CD4-positive, alpha-beta T cell treated with Interleukin-15 for 1 hour (primary cell): ENCODE measurements at places on chromosomes 1 and 21.

DNA sequence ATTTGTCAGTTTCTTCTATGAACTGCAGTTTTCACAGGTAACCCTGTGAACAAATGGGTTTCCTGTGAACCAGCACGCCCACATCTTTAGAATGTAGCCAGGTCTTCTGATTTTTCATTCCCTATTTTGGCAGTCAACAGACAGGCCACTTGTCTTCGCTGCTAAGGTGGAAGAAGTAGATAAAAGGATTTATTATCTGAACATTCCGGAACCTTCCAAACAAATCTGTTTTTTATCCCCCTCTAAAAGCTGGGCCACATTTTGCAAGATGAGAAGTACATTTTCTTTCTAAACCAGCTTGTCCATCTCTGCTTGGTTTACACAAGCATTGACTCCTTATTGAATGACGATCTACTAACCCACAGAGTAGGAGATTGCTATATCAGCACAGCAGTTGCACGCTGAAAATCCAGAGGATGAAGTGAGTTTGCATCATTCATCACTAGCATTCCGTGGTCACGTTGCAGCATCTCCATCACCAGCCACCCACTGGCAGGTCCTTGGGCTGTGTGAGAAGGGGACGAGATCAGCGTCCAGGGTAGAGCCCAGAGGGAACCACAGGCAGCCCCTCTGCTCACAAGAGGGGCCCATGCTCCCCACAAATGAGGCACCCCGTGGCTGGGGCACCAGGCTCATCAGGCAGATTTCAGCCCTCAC lies 83.5 kb downstream of the TOMM20 start:
- DNase-seq, result no peak

GRCh38 chr1:185426848-185427247 lies 109.8 kb upstream of the IVNS1ABP start:
- DNase-seq, result no peak

- peak; percentile 71 for DNase-seq
Measured at GRCh38 chr1:165871311-165872067, 44.1 kb downstream of the UCK2 start.

DNA sequence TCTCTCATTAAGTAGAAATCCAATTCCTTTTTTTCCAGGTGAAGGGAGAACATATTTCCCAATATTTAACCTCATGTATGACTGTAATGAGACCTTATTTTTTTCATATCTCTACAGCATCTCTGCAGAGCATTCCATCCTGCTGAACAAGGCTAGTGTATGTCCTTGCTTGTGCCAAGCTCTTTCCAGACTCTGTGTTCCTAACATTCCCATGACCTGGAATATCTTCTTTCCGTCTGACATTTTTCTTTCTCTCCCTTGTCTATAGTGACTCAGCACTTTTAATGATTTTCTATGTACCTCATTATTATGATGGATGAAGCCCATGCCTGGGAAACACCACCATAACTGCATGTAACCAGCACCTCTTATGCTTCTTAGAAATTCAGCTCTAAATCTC lies 278.3 kb upstream of the NRIP1 start:
- no peak for DNase-seq

DNA sequence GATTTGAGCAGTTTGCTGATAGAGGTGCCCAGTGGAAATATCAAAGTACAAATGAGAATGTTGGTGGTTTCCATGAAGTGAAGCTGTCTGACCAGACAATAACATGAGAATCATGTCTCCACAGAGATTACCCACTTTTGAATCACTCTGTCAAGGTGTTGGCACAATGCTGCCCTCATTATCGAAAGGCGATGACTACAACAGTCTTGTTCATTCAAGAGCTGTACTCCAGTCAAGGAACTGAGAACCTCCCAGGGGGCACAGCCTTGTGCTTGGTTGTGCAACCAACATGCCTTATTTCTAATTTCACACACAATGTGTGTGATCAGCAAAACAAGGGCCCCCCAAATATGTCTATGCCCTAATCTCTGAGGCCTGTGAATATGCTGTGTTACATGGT lies 35.7 kb downstream of the ETS2 start:
- no peak for DNase-seq

GRCh38 chr1:115062542-115063004 lies 26.7 kb downstream of the TSPAN2 start:
- DNase-seq, result peak; percentile 95

- no peak for DNase-seq
Measured at GRCh38 chr1:214449371-214449770, 102.0 kb downstream of the PTPN14 start.

DNA sequence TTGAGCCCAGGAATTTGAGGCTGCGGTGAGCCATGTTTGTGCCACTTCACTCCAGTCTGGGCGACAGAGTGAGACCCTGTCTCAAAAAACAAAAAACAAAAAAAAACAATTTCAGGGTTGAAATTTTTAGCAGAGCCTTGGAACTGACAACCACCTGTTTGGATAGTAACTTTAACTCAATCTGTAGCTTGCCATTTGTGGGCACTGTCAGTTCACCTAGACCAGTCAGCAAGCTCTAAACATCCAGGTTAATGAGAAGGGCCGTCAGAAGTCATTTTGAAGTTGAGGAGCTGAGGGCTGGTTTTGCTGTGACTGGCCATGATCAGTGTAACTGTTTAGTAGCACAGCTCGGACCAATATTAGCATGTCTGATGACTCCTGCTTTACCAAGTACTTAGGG lies 8.4 kb downstream of the TRAPPC10 start:
- no peak for DNase-seq

DNA sequence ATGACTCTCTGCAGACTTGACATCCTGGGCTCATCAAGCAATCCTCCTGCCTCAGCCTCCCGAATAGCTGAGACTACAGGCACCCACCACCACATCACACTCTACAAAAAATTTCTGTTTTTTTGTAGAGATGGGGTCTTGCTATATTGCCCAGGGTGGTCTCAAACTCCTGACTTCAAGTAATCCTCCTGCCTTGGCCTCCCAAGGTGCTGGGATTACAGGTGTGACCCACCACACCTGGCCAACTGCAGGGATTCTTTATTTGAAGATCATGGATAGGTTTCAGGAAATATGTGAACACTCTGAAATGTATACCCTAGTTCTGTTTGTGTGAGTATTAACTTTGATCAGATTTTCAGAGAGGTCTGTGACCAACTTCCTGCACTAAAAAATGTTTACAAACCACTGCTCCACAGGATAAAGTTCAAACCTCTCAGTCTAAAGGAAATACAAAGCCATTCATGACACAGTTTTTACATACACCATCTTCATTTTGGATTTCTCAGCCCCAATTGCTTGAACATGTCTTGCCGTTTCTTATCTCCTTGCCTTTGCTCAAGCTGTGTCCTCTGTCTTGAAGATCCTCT lies 252.3 kb upstream of the FGGY start:
- DNase-seq, result no peak

DNA sequence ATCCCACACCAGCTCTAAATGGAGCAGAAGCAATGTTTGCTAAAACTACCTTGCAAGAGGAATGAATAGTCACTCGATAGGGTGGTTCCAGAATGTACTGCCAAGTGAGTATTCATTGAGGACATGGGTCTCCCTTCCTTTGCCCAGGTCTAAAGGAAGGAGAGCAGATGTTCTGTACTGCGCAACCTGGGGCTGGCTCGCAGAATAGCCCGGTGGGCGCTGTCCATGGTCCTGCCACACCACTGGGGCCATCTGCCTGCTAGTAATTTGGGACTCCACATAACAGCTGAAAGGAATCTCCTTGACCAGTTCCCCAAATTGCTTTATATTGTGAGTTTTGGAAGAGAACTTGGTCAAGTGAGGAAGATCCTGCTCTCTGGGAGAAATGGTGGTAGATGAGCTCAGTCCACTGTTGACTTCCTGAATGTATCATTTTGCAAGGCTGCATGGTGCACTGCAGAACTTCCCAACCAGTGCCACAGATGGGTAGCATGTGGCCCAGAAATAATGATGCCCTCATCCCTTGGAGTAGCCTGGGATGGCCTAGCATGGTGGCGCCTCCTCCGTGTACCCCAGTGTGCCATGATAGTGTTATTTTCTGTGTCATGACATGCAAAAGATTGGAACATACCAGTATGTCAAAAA lies 5.7 kb downstream of the SLC6A17 start:
- DNase-seq, result no peak

DNA sequence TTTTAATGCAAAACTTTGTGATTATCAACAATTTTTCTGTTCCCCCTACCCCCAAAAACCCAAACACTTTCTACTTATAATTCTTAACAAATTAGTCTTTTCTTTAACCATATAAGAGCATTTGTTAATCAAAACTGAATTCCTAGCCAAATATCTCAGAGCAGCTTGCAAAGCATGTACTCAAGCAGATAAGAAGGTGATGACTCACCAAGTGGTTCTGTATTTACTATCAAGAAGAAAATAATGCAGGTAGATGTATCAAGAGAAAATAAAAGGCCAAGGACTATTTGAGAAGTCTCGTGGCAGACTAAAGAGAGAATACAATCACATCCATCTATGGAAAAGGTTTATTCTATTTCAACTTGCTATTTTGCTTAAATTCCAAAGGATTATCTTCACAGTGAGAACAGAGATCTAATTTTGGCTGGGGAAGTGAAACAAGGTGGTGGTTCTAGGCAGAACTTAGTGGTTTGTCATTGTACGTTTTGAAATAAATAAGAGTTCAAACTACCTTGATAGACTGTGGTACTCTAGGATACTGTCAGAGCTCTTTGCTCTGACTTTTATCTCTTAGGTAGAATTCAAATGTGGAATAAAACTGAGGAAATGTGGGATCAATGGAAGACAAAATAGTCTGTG lies 94.7 kb upstream of the NRIP1 start:
- DNase-seq, result no peak

DNA sequence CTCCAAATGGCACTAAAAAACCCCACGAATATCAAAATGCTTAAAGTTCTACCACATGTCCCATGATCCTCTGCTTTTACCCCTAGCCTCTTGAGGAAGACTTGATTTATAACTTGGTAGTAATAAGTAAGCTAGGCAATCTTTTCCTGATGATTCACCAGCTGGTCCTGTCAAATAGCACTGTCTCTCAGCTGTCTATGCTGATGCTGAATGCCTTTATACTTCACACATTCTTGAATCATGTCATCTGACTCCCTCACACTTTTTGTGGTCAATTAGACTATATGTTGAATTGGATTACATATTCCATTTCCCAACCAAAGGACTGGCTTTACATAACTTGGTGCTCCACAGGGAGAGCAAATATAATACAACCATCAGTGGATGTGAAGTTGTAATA lies 16.6 kb downstream of the C21orf91 start:
- DNase-seq, result no peak

DNA sequence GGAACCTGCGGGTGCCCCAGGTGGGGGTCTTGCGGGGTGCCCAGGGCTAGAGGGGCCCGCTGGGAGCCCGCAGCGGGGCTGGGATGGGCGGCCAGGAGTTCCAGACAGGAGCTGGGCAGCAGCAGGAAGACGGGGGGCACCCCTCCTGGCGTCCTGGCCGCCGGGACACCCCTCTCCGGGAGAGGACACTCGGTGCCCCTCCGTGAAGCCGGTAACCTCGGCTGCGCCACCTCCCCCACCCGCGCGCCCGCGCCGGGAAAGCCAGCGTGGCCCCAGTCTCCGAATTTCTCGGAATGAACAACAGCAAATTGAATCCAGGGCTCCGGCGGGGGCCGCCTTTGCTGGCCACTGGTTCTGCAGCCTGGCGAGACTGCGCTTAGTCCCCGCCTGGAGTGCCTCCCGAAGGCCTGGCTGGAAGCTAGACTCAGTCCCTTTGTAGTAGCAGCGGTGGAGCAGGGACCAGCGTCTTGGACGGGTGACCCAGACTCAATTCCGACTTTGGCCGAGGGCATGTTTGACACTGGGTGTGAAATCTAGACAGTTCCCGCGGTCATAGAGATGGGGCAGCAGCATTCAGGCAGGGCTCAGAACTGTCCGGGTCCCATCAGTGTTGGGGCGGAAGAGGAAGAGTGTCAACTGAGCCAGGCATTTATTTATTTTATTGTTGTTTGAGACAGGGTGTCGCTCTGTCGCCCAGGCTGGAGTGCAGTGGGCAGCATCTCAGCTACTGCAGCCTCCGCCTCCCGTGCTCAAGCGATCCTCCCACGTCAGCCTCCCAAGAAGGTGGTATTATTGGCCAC lies 773 bp downstream of the IFNGR2 start:
- DNase-seq, result peak; percentile 44

GRCh38 chr21:31559368-31560119 lies 99.9 kb upstream of the SOD1 start:
- peak; percentile 89 for DNase-seq
